ENCODE measurements at places on chromosomes 6 and 20. TPM values are rescaled to one million over a fixed set of nuclear protein-coding genes. Genes with fewer than 3 reads are reported as not detected.

SLA2 gene
- total RNA-seq: 0.19 TPM

GRCh38 chr20:12372557-12372956 is 454.9 kb downstream of the BTBD3 start:
- DNase-seq: no peak

WFDC8 gene
- not detected for total RNA-seq

- DNase-seq: no peak
Observed at GRCh38 chr20:41905199-41905598, 287.0 kb upstream of the CHD6 start.

GRCh38 chr6:99553888-99554287 is 14.6 kb downstream of the CCNC start:
- DNase-seq: no peak

DNA sequence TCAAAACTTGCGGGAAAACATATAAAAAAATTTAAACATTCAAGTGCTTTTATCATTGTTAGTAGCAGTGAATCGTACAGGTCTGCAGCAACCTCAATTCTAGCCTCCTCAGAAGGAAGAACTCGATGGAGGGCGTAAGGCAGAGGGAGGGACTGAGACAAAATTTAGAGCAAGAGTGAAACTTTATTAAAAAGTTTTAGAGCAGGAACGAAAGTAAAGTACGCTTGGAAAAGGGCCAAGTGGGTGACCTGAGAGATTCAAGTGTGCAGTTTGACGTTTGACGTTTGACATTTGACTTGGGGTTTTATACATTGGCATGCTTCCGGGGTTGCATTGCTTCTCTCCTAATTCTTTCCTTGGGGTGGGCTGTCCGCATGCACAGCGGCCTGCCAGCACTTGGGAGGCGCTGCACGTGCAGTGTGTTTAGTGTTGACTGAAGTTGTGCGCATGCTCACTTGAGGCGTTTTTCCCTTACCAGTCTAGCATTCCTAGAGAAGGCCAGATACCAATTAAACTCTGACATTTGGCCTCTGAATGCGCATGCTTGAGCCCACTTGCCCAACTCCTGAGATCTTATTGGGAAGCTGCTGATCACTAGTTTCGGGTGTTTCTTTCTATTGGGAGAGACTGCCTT is 82.6 kb downstream of the TBX18 start:
- DNase-seq: no peak

- DNase-seq: no peak
Observed at GRCh38 chr6:46368169-46368536, 123.1 kb downstream of the RCAN2 start.

DNA sequence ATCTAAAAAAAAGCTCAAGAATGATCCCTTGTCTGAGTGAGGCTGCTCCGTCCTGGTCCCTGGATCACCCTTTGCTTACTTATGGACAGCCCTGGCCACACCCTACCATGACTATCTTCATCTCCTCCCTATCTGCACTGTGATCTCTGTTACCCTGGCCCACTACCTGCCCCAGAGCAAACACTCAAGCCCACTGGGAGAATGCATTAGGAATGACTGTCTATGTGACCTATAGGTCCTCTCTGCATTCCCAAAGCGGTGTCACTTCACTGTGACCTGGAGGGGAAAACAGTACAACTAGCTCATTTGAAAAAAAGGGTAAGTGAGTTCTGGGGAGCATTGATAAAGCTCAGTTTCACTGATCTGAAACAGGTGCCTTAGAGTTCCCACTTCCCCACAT is 86.4 kb upstream of the FOXP4 start:
- no peak for DNase-seq

DNA sequence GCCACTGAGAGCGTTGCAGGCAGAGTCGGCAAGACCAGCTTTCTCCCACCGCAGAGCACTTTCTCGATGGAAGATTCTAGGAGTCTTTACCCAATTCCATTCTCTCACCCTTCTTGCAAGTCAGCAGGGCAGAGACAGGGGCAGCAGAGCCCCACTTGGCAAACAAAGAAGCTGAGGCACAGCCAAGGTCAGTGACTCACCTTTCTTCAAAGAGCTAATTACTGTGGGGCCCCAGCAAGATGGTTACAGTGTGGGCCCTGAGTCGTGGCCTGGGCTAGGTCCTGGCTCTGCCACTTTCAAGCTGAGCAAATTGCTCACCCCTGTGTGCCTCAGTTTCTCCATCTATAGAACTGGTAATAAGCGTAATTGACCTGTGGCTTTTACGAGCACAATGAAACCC is 277.0 kb downstream of the PREX1 start:
- no peak for DNase-seq

RAET1E gene
- 0.19 TPM for total RNA-seq

DNA sequence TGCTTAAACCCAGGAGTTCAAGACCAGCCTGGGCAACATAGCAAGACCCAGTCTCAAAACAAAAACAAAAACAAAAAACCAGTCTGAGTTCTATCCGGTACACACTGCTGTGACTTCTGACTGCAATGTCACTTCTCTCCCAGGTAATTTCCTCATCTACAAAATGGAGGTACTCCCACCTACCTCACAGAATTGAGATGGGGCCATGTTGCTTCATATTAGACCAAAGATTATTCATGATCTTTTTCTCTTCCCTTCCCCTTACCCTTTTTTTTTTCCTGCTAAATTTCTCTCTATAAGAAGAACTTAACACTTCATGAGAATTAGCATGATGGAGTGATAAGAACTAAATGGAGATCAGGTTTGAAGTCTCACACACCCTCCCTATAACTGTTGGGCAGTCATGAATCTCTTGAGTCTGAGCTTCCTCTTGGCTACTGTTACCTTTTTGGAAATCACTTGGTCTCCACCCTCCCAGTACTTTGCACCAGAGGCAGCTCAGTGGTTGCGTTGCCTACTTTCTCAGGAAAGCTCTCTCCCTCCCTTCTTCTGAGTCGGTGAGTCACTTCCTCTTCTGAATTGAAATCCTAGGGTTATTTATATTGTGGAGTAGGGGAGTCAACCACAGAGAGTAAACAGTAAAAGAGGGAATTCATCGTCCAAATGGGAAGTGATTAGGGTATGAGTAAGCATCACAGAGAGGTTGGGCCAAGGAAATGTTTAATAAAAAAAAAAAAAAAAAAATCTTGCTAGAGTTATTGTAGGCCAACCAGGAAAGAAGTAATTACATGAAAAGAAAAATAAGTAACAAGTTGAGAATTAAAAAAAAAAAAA is 59.9 kb upstream of the MAP7 start:
- no peak for DNase-seq

GRCh38 chr20:881051-881782 is 34.9 kb downstream of the ANGPT4 start:
- DNase-seq: no peak

GRCh38 chr20:17541996-17542395 is 10.8 kb upstream of the BFSP1 start:
- no peak for DNase-seq

DNA sequence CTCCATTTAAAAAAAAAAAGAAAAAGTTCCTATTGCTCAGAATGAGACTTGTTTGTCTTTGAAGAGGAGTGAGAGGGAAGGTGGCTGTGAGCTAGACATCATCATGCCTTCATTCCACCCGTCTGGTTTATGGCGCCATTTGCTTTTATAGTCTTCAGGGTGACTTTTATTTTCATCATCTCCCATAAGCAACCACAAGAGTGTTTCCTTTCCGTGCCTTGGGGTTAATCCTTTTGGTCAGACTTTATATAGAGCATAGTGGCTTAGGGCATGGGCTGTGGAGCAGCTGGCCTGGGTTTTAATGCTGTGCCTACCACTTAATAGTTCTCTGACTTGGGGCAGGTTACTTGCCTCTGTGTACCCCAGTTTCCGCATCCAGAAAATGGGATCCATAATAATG is 77.8 kb downstream of the RREB1 start:
- no peak for DNase-seq

GRCh38 chr6:45681860-45682511 is 304.3 kb upstream of the SUPT3H start:
- no peak for DNase-seq

DNA sequence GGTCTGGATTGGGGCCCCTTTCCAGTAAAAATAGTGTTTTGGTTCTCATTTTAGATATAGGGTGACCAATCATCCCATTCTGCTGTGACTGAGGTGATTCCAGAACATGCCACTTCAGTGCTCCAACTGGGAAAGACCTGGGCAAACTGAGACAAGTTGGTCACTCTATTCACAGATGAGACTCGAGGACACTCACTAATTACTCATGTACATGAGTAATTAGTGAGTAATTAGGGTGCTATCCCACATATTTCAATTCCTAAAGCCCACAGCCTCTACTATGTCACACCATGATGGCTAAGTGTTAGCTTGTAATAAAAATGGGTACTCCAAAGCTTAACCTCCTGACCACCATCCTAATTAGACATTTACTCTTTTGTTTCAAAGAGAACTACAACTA is 86.0 kb downstream of the CBLN4 start:
- DNase-seq: no peak

CENPB gene
- total RNA-seq: 70.7 TPM

DNA sequence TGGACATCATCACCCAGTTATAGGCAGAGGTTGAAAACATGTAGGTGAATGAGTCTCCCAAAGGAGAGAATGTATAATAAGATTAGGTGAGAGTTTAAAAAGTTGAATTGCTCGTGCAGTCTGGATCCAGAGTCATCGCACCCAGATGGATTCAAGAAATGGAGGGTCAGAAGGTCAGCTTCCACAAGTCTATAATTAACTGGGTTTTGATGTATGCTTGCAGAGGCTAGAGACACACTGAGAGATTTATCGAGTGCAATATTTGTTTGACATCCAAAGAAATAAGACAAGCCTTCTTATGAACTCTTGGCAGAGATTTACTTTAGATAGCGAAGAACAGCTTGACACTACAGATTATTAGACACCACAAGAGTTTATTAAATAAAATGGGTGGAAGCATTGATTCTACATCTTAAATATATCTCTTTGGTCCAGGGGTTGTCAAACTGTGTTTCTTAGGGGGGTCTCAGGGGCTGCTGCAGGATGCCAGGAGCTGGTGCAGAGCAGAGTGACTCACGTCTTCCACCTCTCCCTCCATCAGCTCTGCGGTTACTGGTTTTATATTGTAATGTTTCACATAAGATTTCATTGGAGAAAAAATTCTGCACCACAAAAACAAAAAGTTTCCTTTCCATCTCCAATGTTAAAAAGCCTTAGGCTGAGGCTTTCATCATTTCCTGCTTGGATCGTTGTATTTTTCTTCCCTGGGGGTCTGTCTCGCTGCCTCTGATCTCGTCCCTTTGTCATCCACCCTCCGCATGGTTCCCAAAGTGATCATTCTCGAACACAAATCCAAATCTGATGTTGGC is 176.2 kb upstream of the AHI1 start:
- DNase-seq: no peak

C4B gene
- 72.9 TPM for total RNA-seq

- no peak for DNase-seq
Observed at GRCh38 chr20:32749914-32750637, 6.8 kb upstream of the COMMD7 start.

IP6K3 gene
- total RNA-seq: 42.0 TPM

FUT9 gene
- not detected for total RNA-seq

DNA sequence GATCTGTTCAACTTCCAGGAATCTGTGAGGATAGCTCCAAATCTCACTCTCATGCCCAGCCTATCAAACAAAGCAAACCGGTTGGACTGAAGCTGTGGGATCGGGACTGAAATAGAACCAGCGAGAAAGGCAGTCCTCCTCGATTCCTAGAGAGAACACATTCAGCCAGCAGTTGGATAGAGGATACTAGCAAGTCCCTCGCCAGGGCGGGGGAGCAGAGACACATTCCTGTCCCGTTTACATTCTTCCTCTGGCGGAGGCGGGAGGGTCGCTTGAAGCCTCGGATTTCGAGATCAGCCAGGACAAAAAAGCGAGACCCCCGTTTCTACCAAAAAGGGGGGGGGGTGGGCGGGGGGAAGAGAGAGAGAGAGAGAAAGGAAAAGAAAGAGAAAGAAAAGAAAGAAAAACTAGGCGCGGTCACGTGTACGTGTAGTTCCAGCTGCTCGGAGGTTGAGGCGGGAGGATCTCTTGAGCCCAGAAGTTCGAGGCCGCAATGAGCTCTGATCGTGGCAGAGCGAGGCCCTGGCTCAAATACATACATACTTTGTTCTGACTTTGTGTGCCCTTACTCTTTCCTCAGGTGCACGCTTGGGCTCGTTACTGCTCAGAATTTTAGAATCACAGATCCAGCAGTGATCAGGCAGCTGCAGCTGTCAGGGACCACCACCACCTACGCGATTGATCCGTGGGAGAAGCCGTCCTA is 19.5 kb downstream of the ZNF311 start:
- peak; percentile 71 for DNase-seq

DNA sequence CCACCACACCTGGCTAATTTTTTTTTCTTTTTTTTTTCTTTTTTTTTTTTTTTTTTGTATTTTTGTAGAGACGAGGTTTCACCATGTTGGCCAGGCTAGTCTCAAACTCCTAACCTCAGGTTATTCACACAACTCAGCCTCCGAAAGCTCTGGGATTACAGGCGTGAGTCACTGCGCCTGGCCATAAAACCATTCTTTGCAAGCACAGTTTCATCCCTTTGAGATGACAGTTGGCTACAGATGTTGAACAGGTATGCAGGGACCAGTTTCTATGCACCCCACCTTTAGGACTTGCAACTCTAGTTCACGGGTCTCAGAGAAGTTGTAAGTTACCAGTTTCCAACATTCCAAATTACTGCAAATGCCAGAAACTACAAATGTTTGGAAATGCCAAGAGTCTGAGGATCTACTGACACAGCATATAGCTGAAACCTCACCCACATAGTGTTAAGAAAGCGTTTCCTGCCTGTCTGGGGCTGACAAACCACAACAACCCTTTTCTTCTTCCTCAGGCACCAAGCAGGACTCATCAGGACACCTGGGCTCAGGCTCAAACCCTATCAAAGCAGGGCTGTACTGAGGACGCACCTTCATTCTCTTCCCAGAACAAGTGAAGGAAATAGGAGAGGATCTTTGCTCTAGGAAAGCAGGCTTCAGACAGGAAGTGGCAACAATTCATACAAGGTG is 22.9 kb downstream of the ARHGAP18 start:
- no peak for DNase-seq

GRCh38 chr20:17895641-17896171 is 72.9 kb downstream of the SNX5 start:
- DNase-seq: peak; percentile 72

CPNE5 gene
- total RNA-seq: 26.5 TPM

- no peak for DNase-seq
Observed at GRCh38 chr6:30880698-30881252, 3.5 kb upstream of the DDR1 start.

DNA sequence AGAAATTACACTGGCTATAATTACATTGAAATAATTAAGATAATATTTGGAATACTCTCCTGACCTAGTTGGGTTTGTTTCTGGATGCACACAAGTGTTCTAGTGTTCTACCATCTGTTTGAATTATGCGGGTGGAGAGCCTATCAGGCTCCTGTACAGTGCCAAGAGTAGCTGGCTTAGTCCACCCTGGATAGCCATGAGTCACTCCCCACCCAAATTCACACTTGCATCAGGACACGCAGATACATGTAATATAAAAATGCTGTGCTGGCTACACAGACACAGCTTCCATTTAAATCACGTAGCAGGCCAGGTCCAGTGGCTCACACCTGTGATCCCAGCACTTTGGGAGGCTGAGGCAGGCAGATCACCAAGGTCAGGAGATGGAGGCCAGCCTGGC is 686.2 kb upstream of the SLC35B3 start:
- DNase-seq: no peak

GRCh38 chr6:17866876-17867444 is 120.5 kb downstream of the KIF13A start:
- no peak for DNase-seq

Measured in left ventricle myocardium inferior (tissue), 1 donor.